AG09319 (cell line): ENCODE measurements at places on chromosomes 7 and 10.

- no peak for DNase-seq
These were observed 691.8 kb downstream of the SUGCT start for GRCh38 chr7:40826411-40827221.

DNA sequence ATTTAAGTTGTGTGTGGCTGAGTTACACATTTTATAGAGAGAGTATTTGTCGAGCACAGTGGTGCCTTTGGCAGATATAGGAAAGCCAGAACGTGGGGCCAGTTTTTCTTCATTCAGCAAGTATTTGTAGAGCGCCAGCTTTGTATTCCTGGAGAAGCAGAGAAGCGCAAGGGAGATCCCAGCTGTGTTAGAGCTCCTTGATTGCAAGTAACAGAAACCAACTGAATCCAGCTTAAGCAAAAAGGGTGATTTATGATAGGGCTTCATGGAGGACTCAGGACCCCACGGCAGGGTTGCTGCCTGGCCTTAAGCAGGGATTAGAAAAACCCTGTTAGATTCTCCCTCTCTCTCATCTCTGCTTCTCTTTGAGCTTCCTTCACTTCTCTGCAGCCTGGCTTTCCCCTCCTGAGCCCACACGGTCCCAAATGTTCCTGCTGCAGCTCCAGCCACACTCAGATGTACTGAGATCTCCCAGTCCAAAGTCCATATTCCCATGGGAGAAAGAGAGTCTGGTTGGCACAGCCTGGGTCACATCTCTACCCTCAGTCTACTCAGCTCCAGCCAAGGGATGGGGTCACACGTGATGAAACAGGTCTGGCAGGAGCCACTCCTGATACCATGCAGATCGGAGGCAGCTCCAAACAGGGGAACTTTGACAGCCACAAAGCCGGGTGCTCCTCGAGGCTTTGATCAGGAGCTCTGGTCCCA lies 16.7 kb downstream of the UBTD1 start:
- DNase-seq, result no peak

DNA sequence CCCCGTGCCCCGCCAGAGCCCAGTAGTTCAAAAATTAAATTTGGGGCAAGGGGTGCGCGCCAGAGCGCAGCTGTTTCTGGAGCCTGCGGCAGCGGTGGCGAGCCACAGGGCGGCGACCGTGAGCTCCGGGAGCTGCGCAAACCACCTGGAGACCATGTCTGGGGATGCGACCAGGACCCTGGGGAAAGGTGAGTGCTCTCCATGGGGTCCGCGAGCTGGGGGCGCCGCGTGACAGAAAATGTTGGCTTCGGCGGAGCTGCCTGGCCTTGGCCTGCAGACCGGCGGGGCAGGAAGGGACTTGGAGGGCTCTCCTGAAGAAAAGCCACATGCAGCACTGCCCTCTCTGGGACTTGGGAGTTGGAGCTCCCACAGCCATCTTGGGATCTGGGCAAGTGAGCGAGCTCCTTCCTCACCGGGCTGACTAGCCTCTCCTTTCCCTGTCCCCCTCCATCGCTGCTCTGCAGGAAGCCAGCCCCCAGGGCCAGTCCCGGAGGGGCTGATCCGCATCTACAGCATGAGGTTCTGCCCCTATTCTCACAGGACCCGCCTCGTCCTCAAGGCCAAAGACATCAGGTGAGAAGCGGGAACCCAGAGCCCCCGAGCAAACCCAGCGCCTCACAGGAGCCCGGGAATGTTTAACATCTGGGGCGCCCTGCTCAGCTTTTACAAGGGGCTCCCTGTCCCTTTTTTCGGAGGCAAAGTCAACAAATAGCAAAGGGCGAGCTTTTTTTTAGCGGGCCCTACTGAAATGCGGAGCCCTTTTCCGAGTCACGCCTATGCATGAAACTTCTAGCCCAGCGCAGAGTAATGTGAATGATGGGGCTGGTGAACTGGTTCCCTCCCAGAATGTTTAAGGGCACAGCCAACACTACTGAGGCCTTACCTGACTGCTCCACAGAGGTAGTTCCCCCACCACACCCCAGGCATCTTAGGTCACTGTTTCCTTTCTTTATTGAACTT lies 6.1 kb downstream of the GSTO2 start:
- no peak for DNase-seq

DNA sequence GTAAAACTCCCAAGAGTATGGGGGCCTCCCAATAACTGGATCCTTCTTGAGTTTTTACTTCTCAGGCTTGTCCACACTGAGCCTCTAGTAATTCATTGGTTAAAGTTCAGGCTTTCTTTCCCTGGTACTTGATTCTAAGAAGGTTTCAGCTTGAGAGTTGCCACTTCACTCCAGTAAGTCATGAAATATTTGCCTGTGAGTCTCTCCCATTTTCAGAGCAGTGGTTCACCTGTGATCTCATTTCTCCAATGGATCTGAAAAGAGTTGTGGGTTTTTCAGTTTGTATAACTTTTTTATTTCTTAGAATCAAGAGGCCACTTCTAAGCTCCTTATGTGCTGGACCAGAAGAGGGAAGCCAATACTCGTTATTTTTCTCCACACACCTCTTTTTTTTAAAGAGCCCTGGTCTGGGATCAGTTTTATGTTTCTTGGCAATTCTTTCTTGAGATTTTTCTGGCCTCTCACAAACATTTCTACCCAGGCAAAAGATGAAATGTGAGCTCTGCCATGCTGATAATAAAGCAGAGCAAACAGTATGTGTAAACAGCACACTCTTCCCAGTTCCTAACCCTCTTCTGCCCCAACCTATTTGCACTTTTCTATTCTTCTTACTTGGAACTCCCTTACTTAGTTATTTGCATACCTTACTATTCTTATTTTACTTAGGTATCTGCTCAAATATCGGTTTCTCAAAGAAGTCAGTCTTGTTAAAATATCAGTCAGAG lies 983.4 kb downstream of the CCSER2 start:
- DNase-seq, result no peak

DNA sequence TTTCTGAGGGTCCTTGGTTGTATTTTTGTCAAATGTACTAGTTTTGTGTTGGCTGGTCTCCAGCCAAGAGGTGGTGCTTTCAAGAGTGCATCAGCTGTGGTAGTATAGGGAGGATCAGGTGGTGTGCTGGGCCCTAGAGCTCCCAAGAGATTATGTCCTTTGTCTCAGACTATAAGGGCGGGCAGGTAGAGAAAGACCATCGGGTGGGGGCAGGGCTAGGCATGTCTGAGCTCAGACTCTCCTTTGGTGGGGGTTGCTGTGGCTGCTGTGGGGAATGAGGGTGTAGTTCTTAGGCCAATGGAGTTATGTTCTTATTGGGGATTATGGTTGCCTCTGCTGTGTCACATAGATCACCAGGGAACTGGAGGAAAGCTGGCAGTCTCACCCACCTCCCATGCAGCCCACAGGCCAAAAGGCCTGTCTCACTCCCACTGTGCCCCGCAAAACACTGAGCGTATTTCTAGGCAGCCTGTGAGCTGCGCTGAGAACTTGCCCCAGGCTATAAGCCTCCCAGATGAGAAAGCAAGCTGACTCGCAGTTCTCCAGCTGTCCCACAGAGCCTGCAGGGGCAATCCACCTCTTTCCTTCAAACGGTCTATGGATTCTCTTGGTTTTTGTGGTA lies 1066.7 kb downstream of the GRM8 start:
- DNase-seq, result no peak

DNA sequence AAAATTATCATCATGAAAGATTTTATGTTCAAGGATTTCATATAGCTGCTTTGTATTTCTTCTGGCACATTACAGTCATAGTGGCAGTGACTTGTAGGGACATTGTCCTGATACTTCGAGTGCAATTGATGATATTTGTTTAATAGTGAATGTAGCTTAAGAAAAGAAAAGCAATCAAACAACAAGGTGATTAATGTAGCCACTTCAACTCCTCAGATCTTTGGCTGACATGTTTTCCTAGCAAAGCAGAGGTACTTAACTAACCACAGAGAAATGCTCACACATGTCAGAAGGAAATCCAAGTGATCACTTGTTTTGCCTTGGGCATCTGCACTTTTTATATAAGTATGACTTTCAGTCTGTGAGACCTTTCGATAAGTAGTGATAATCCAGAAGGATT lies 470.3 kb downstream of the AUTS2 start:
- DNase-seq, result no peak

GRCh38 chr10:24533981-24534380 lies 189.7 kb downstream of the ARHGAP21 start:
- DNase-seq, result no peak

DNA sequence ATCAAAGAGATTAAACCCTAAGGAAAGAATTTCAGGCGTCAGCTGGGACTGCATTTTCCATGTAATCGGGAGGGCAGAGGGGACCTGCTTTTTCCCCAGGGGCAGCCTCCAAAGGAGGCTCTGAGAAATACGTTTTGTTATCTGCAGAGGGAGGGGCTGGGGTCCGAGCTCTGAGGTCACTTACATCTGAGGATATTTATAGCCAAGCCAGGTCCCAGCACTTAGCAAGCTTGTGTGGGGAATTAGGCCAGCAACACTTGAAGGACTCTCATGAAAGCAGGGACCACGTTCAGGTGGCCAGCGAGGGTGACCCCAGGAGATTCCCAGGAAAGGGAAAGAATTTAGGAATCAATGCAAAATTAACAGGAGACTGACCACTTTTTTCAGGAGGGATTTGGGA lies 20.6 kb upstream of the GDI2 start:
- DNase-seq, result no peak

DNA sequence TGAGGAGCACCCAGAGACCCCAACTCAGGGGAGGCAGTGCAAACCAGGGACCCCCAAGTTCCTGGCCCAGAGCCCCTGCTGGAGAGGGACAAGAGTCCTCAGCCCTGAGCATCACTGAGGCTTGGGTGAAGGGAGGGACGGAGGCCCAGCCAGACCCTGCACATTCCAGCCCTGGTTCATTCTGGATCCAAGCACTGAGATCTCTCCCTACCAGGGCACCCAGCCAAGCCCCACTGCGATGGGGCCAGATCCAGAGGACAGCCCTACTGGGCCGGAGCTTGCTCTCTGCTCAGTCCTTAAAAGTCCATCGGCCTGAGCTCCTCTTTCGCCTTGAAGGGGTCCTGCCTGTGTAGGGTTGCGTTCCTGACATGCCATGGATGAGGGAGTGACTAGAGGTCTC lies 40.5 kb upstream of the RABGEF1 start:
- no peak for DNase-seq

DNA sequence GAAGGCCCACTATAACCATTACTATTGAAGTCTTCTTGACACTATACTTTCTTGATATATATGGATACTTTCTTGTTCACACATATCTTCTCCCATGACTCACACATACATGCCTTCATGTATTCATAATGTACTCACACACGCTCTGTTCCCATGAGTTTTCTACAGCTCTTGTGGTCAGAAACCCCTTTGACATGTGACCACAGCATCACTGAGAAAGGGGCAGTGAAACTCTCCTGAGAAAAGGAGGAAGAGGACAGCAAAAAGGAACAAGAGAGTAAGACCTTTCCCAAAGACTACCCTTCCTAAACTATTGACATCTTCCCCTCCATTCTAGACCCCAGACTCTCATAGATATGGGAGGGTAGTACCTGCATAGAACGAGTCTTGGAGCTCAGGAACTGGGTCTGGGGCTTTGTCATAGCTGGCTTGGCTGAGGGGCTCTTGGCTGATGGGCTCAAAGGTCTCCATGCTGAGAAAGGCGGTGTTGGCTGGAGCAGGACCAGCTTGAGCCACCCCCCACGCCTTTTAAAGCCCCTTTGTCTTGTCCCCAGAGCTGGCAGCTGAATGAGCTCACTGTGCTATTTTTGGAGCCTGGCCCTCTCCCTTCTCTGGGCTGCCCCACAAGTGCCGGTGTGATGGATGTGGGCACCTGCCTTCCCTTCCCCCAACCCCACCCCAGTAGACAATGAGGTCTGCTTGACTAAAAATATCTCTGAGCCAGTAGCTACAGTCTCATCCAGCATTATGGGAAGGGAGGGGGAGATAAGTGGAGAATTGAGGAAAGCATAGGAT lies 5.1 kb downstream of the SYNPO2L start:
- DNase-seq, result no peak

GRCh38 chr7:114631249-114631822 lies 216.7 kb downstream of the FOXP2 start:
- no peak for DNase-seq

DNA sequence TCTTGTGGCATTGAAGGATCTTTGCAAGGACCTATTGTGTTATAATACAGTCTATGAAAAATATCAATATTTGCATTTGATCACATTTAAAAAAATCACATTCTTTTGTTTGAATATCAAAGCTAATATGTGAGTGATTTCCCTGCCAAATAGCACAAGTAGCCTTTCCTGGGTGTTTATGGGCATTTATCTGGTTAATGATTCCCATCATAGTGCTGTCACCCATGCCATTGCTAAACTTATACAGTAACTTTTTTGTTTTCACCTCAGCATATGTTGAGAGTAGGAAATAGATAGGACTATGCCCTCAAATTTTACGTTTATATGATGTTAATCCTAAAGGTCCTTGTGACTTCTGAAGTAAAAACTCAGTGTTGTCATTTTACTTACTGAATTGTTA lies 136.9 kb downstream of the CFTR start:
- DNase-seq, result no peak

DNA sequence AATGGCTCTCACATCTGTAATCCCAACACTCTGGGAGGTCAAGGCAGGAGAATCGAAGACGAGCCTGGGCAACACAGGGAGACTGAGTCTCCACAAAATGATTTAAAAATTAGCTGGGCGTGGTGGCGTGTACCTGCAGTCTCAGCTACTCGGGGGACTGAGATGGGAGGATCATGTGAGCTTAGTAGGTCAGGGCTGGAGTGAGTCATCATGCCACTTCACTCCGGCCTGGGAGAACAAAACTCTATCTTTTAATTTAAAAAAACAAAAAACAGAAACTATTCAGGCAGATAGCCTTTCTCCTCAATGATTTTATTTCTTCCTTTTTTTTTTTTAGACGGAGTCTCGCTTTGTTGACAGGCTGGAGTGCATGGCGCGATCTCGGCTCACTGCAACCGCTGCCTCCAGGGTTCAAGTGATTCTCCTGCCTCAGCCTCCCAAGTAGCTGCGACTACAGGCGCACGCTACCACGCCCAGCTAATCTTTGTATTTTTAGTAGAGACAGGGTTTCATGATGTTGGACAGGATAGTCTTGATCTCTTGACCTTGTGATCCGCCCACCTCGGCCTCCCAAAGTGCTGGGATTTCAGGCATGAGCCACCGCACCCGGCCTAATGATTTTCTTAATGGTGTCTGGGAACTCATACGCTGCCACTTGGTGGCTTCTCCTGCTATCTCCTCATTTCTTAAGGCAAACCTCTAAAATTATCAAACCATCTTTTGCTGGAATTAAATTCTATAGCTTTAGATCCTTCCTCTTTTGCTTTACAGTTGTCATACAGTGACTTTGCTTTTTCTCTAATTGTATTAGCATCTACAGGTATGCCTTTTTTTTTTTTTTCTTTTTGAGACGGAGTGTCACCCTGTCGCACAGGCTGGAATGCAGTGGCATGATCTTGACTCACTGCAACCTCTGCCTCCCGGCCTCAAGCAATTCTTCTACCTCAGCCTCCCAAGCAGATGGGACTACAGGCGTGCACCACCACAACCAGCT lies 22.9 kb downstream of the SRPK2 start:
- DNase-seq, result no peak
